ENCODE measurements at places on chromosomes 11 and 22. TPM values are rescaled to one million over a fixed set of nuclear protein-coding genes. Genes with fewer than 3 reads are reported as not detected.

KCNK4 gene
- total RNA-seq = not detected

KCNJ4 gene
- 1.2 TPM for total RNA-seq

TRIM22 gene
- 0.83 TPM for total RNA-seq

CHCHD10 gene
- 161 TPM for total RNA-seq

CYB561A3 gene
- 45.4 TPM for total RNA-seq

OSM gene
- not detected for total RNA-seq

GGT1 gene
- 85.7 TPM for total RNA-seq

MEI1 gene
- not detected for total RNA-seq

FOLR3 gene
- total RNA-seq = 0.18 TPM

CELSR1 gene
- total RNA-seq = 32.8 TPM

TPBGL gene
- 0.18 TPM for total RNA-seq

TRIM6 gene
- 6.9 TPM for total RNA-seq

TMEM191C gene
- total RNA-seq = 0.71 TPM

SCGB1A1 gene
- 0.32 TPM for total RNA-seq

OR4C5 gene
- not detected for total RNA-seq

CSTF3 gene
- total RNA-seq = 25.9 TPM

OR56A1 gene
- total RNA-seq = not detected

LRRN4CL gene
- 0.09 TPM for total RNA-seq

OVOL1 gene
- total RNA-seq = 0.05 TPM

GGTLC2 gene
- not detected for total RNA-seq

C11orf98 gene
- 131 TPM for total RNA-seq

MFNG gene
- total RNA-seq = 0.79 TPM

MRGPRG gene
- total RNA-seq = not detected

C11orf52 gene
- total RNA-seq = 0.33 TPM

GPHA2 gene
- not detected for total RNA-seq

FHIP1B gene
- total RNA-seq = 18.5 TPM

ADAMTS8 gene
- total RNA-seq = 2.1 TPM

POU2AF1 gene
- total RNA-seq = 0.31 TPM

TRIM49 gene
- 0.05 TPM for total RNA-seq

GVQW3 gene
- 0.94 TPM for total RNA-seq

DNAJB7 gene
- total RNA-seq = not detected

CCDC73 gene
- not detected for total RNA-seq

RIMBP3C gene
- total RNA-seq = 0.28 TPM

C1QTNF4 gene
- 0.07 TPM for total RNA-seq

TRIM48 gene
- total RNA-seq = 0.06 TPM

CBL gene
- total RNA-seq = 9.6 TPM

THRSP gene
- total RNA-seq = not detected

MPPED2 gene
- not detected for total RNA-seq

PVALB gene
- not detected for total RNA-seq

SLC25A18 gene
- 0.82 TPM for total RNA-seq

KCTD14 gene
- 1.6 TPM for total RNA-seq

SAA4 gene
- not detected for total RNA-seq

TCN2 gene
- 5.6 TPM for total RNA-seq

CCDC89 gene
- not detected for total RNA-seq

RTN4RL2 gene
- total RNA-seq = 80.4 TPM

CENPM gene
- 33.0 TPM for total RNA-seq

C22orf15 gene
- total RNA-seq = not detected

TPP1 gene
- total RNA-seq = 50.8 TPM

CEP126 gene
- total RNA-seq = 2.8 TPM

APOL5 gene
- not detected for total RNA-seq

MMP8 gene
- not detected for total RNA-seq

LRRC74B gene
- not detected for total RNA-seq

MYRF gene
- 18.9 TPM for total RNA-seq

Measured in A549 treated with dexamethasone at 1 μM for 4 hours (cell line).